ENCODE measurements at places on chromosomes 2 and 18.

DNA sequence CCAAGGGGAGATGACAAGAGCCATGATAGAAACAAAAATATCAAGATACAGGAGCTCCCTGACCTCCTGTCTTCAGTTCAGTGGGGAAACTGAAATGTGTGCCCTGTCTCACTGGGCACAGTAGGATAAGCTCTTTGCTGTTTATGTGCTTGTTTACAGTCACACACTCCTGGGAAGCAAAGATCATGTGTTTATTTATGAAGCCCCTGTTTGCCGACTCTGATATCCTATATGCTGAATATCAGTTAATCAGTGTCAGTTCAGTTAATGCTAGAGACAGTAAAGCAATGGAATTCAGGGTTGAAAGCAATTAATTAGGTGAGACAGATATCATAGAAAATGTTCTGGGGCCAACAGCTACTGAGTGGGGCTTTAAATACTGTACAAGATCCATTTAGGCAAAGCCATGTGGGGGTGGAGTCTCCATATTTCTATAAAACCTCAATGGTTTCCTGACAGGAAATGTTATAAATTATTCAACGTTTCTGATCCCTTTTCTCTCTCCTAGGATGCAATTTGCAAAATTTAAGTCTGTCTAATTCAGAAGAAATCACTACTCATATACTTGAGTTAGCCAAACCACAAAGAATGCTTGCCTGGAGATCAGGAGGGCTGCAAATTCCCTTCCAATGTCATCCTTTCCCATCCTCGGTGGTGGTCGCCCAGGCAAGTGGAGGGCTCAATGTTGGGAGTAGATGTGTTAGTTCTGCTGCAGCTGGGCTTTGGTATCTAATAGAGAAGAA is 551.3 kb downstream of the CMPK2 start:
- DNase-seq = no peak

GRCh38 chr2:212873256-212873655 is 278.2 kb downstream of the IKZF2 start:
- DNase-seq = no peak

- no peak for DNase-seq
Observed at GRCh38 chr18:38025433-38026038, 459.9 kb upstream of the CELF4 start.

GRCh38 chr2:161039071-161039470 is 121.2 kb upstream of the TANK start:
- no peak for DNase-seq

DNA sequence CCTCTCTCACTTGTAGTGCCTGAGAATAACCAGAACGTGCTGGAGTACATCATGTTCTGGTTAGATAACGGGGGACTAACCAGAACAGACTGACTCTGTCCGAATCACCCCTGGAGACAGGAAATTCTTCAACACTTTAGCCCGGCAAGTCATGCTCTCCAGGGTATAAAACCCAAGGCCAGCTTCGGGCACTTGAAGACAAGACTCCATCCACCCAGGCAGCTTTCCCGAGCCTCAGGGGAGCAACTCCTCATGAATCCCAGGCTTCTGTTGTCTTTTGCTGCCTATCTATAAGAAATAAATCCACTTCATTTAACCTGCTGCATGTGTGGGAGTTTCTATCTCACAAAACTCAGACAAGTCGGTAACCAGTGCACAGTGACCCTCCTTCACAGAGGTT is 99.6 kb downstream of the KCNF1 start:
- DNase-seq = no peak

- DNase-seq = no peak
Observed at GRCh38 chr2:238159661-238160205, 963 bp downstream of the ERFE start.

DNA sequence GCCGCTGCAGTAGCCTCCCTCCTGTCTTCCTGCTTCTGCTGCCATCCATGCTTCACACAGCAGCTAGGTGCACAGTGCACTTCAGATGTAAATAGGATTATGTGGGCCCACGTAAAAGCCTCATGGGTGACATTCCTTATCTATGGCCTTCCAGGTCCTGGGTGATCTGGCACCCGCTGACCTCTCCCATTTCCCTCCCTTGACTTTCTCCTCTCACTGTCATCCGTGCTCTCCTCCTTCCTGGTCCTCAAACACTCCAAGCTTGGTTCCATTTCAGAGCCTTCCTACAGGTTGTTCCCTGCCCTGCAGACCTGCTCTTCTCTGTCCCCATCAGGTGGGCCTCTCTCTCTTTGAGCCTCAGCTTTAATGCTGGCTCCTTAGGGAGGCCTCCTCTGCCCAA is 4.0 kb upstream of the SMYD5 start:
- DNase-seq = no peak

DNA sequence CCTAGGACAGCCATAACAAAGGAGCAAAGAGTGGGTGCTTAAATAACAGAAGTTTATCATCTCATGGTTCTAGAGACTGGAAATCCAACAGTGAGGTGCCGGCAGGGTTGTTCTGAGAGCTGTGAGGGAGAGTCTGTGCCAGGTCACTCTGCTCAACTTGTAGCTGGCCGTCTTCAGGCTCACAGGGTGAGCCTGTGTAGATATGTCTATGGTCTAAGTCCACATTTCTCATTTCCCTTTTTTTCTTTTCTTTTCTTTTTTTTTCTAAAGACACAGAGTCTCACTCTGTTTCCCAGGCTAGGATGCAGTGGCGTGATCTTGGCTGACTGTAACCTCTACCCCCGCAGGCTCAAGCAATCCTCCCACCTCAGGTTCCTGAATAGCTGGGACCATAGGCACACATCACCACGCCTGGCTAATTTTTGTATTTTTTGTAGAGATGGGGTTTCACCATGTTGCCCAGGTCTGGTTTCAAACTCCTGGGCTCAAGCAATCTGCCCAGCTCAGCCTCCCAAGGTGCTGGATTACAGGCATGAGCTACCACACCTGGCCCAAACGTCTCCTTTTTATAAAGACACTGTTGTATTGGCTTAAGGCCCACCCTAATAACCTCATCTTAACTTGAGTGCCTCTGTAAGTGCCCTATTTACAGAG is 142.2 kb downstream of the SP3 start:
- DNase-seq = no peak

DNA sequence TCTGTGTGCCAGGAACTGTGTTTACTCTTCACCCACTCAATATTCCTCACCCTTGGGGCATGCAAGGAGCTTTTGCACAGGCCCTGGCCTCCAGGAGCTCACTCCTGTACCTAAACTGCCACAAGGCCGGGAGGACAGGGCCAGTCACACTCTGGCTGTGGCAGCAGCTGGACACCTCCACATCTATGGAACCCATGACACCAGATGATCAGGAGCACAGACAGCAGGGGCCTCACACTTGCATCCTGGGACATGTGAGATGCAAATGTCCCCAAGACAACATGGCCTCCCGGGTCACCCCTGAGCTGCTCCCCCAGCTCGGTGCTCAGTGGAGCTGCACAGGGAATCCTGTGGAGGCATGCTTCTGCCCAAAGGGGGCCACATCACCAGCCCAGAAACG is 61.8 kb upstream of the SLC66A3 start:
- no peak for DNase-seq

DNA sequence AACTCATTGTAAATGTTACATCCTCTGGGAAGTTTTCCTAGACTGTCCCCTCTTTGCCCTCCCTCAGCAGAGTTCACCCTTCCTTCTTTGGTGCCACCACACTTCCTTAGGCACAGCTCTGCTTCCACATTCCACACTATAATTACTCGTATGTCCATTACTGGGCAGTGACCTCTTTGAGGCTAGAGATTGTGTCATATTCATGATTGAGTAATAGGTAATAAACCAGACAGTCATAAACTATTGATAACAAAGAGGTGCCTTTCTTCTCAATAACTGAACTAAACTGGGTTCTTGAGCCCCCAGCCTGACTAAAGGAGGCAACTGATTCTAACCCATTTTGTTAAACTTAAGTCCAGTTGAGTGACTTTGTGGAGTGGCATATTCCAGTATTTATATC is 28.3 kb downstream of the MYO3B start:
- DNase-seq = no peak

GRCh38 chr2:128784626-128785306 is 466.1 kb upstream of the HS6ST1 start:
- no peak for DNase-seq

GRCh38 chr2:70715071-70715985 is 52.7 kb downstream of the ADD2 start:
- DNase-seq = no peak

DNA sequence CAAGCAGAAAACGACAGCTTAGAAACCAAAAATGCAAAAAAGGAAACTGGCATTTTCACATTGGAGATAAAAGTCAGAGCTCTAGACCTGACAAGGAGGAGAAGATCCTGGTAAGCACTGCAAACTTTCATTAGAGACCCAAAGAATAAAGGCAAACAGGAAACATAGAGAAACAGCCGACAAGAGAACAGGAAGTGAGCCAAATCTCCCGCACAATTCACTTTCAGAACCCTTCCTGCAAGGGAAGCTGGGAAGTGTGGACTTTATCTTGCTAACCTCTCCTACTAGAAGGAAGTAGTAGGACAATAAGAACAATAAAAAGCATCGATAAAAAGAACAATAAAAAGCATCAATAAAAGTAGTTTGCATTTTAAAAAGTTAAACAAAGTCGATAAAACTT is 417.8 kb upstream of the SPHKAP start:
- DNase-seq = no peak

GRCh38 chr18:2572171-2572569 is 813 bp downstream of the NDC80 start:
- DNase-seq = no peak

DNA sequence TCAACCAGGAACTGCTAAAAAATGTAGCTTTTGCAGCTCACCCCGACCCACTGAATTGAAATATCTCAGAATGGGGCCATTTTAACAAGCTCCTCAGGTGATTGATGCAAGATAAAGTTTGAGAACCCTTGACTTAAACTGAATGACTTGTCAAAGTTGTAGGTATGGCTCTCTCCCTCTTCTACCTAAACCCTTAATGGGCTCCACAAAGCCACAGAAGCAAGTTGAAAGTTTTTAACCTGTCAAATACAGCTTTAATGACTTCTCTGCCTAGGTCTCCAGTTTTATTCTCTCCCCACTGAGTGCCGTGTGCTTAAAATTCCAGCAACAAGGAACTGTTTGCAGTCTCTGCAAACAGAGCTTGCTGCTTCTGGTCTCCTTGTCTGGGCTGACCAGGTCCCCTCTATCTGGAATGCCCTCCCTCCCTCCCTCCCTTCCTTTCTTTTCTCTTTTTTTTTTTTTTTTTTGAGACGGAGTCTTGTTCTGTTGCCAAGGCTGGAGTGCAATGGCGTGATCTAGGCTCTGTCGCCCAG is 19.7 kb upstream of the RNF125 start:
- no peak for DNase-seq

- DNase-seq = no peak
Observed at GRCh38 chr2:225920621-225921220, 521.2 kb downstream of the NYAP2 start.

- DNase-seq = no peak
Observed at GRCh38 chr2:63865159-63865799, 23.6 kb downstream of the UGP2 start.

- DNase-seq = no peak
Observed at GRCh38 chr2:44573996-44574395, 212.2 kb downstream of the CAMKMT start.

- DNase-seq = no peak
Observed at GRCh38 chr18:9846162-9846925, 39.4 kb upstream of the TXNDC2 start.

DNA sequence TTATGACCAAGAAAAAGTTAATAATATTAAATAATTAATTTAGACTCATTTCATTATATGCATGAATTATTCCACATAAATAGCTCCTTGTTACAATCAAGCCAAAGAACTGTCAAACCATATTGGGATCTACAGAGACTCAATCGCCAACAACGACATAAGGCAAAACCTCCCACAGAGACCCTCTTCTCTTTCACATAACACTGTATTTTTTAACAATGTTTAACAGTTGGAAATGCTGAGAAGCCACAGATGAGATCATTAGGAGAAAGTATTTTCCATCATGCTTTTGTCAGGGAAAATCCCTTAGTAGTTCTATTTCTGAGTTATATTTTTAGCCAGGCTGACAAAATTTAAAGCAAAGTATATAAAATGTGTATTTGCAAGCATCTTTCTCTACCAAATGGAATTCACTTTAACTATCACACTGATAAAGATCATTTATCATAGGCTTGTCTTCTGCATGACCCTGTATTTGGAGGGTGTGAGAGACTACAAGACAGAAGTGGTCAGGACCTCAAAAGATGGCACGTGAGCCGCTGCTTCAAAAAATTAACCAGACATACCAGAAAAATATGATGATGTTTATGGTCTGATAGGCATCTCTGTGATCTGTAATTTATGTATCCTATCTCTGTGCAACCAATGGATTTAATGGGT is 383.8 kb downstream of the NRXN1 start:
- no peak for DNase-seq

DNA sequence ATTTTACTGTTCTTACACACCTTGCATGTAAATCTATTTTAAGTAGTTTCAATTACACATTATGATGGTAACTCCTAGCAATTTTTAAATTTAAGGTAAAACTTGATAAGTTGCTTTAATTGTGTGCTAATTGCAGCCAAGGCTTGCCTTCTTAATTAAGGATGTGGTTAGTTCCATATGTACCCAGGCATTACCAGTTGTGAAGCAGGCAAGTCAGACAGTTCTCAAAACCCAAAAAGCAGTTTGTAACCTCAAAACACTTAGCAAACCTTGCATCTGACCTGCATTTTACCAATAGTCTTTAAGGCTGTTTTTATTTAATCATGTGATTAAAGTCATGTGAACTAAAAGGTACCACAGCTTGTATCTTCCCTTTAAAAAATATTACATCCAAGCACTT is 1159.4 kb downstream of the DSC3 start:
- no peak for DNase-seq

- DNase-seq = no peak
Observed at GRCh38 chr18:8264116-8264515, 345.1 kb upstream of the RAB12 start.

DNA sequence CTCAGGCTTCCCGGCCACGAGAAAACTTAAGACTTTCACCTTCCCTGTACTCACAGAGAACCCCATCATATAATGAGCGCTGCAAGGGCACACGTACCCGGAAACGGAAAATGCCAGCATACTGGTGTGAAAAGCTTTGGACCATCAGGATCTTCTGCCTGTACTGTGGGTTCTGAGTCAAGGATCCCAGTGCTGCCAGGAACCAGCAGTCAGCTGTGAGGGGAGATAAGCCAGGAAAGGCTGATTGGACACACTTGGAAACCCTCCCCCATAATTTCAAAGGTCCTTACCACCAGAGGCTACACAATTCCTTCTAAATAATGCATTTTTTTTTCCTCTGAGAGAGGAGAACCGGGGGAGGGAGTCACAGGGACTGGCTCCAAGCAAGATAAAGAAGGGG is 31.4 kb downstream of the CAPN13 start:
- no peak for DNase-seq

DNA sequence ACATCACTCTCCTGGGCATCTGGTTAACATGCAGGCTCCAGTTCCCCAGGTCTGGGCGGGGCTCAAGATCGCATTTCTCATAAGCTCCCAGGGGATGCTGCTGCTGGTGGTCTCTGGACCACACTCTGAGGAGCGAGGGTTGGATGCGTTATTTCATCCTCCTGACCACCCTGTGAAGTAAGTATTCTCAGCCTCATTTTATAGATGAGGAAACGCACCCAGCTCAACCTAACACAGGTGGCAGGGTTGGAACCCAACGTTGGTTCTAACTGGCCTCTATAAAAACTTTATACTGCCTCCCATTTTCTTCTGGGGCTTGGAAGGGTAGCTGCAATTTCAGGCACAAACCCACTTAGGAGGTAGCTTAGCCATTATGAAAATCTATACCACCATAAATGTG is 120.5 kb downstream of the FAM210A start:
- no peak for DNase-seq
